ENCODE measurements at places on chromosomes 13 and 19.

- DNase-seq = no peak
Observed at GRCh38 chr13:31627097-31627845, 112.1 kb upstream of the RXFP2 start.

DNA sequence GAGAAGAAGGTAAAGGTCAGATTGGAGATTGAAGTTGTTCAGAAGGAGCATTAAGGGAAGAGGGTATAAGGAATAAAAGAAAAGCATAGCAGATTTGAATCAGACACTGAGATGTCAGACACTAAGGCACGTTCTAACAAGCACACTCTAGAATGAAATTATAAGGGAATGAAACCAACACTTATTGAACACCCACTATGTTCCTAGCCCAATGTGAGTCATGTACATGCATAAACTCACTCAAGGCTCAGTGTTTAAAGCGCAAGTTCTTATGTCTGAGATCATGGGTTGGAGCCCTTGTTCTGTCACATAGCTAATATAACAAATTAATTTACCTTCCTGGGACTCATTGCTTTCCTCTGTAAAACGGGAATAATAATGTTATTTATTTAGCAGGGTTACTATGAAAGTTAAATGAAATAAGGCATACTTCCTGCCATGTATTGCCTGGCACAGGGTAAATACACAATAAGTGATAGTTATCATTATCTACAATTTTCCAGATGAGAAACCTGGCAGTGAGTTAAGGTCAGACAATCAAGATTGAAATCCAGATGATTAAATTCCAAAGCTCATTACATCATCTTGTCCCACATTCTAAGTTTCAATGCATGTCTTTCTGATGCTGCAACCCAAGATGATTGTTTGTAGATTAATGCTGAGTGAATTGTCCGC lies 68.3 kb upstream of the DACH1 start:
- DNase-seq = no peak

- DNase-seq = no peak
Observed at GRCh38 chr13:98890925-98891324, 86.9 kb downstream of the DOCK9 start.

DNA sequence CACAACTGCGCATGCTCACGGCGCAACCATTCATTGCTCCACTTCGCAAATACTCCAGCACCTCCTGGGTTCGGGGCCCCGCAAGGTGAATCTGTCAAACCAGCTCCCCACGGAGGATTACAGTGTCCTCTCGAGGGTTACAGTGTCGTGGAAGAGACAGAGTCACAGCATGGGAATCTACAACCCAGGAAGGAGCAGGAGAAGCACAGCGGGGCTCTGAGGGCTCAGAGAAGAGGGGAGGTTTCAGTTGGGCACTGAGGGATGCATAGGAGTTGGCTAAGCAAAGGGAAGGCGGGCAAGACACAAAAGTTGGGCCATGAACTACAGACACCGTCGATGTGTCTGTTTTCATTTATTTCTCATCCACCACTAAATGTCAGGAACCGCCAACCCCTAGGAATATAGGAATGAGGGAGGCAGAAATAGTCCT lies 1.0 kb upstream of the GTF2F1 start:
- DNase-seq = no peak

- no peak for DNase-seq
Observed at GRCh38 chr13:114222461-114222968, 12.2 kb upstream of the CDC16 start.

- no peak for DNase-seq
Observed at GRCh38 chr13:35349673-35350278, 126.7 kb downstream of the MAB21L1 start.

GRCh38 chr19:29966588-29967249 lies 24.7 kb downstream of the URI1 start:
- DNase-seq = no peak

DNA sequence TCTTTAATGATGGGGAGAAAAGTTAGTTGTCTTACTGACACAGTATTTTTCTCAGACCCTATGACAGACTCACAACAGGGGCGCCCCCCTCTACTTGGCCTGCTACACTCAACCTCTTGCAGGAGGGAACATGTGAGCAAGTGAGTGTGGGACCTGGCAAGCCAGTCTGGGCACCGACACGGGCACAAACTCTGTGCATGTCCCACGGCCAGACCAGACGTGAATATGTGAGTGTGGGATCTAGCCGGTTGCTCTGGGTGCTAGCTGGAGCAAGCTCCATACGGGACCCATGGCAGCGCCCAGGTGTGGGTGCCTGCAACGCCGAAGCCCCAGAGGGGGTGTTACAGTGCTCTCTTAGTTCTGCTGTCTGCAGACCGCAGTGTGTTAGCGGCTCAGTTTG lies 1437.3 kb upstream of the MIR17HG start:
- DNase-seq = no peak

GRCh38 chr19:32222556-32222955 lies 122.9 kb upstream of the ZNF507 start:
- DNase-seq = no peak

- DNase-seq = peak; percentile 30
Observed at GRCh38 chr19:45668342-45668871, 386 bp downstream of the GIPR start.

Measured in central memory CD4-positive, alpha-beta T cell (primary cell).